ENCODE measurements at places on chromosomes 2 and 18.
A peak's percentile ranks its signal among the peaks of the same experiment; 100 is the strongest.

DNA sequence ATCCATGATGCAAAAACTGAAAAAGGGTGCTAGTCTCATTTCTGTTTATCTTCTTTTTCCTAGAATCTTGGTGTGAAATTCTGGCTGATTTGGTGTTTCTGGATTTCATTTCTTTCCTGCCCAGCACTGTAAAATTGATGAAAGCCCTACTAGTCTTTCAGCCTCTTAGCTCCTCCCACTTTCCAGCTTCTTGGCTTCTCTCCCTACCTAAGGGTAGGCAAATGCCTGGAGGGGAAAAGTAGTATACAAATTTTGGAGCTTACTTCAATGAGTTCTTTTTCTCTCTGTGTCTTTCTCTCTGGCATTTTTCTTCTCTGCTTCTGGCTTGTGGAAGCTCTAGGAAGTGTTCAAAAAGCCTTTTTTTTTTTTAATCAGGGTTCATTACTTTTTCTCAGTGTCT lies 160.5 kb downstream of the XIRP2 start:
- DNase-seq: no peak

GRCh38 chr2:105873721-105874120 lies 129.0 kb downstream of the NCK2 start:
- no peak for DNase-seq

DNA sequence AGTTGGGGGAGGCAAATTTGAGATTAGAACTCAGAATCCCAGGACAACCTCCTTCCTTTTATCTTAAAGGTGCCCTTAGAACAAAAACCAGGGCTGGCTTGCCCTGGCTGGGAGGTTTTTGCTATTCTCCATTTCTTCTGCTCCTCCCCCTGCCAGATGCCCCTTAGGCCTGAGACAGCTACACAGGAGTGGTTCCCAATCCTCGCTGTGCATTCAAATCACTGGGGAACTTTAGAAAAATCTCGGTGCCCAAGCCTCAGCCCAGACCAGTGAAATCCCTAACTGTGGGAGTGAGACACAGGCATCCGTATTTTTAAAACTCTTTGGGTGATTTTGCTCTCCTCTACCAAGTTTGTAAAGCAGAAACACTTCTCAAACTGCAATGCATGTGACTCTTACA lies 38.8 kb downstream of the LBH start:
- DNase-seq: no peak

DNA sequence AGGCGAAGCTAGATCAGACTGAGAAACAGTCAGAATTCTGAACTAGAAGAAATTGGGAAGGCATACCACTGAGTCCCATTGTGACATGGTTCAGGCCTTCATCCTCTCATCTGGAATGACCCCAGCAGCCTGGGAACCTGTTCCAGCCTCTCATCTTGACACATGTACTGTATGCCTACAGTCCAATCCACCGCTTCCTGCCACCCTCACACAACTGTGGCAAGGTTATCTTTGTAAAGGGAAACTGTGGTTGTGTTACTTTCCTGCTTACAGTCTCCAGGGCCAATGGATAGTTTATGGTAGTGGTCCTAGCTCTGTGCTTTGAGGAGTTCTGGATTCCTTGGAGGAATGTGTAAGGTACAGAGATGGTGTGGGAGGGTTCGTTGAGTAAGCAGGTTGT lies 296.9 kb upstream of the TRIB2 start:
- DNase-seq: no peak

DNA sequence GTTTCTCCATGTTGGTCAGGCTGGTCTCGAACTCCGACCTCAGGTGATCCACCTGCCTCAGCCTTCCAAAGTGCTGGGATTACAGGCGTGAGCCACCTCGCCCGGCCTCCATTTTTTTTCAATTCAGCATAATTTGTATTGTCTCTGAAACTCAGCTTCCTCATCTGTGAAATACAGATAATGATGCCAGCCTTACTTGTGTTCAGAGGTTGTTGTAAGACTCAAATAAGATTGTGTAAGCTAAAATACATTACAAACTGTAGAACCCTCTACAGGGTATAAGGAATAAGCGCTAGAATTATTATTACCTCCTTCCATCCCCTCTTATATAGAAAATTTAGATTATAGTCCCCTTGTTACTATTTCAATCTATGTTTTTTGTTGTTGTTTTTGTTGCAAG lies 24.8 kb upstream of the STARD7 start:
- DNase-seq: no peak

DNA sequence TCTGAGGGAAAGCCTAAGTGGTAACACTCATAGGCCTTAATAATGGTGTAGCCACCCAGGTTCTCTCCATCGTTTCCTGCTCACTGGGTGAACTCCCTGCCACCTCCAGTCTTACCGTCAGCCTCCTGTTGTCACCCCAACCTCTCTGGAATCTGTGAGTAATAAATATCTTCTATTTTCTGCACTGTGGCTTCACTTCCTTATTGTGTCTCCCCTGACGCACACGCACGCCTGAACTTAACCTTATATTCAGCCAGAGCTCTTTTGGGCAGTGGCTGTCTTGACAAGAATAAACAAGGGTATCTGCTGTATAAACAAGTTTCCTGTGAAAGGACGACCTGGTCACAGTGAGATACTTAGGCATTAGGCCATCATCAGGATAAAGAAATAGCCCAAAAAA lies 467.2 kb downstream of the SPAG16 start:
- no peak for DNase-seq

- no peak for DNase-seq
These were observed 90.9 kb upstream of the ID2 start for GRCh38 chr2:8590938-8591337.

DNA sequence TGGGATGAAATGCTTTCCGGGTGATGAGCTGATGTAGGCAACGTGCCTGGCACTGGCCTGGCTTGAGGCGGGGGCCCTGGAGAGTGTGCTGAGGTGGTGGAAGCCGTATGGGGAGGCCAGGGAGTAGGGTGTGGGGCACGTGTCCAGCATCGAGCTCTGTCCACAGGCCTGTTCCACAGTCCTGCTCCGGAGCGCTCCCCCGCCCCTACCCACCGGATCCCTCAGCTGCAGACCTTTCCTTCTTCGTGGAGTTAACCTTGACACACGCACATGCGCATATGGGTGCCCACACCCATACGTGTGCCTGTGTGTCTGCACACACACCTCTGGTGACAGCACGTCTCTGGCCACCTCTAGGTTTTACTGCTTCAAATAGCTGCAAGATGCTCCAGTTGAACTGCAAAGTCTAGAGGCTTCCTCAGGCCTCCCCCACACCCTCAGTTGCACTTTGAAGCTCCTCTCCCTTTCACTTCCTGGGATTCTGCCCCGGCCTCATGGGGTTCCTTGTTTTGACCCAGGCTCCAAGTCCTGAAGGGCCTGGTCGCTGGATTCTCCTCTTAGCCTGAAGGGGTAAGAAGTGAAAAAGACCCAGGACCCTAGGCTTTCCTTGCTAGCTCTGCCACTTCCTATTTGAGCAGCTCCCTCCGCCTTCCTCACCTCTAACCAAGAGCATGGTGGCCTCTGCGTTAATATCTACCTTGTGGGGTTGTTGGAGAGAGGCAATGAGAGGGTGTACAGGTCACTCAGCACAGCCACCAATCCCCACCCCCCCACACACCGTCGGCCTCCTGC lies 49.5 kb downstream of the INHBB start:
- DNase-seq: no peak

DNA sequence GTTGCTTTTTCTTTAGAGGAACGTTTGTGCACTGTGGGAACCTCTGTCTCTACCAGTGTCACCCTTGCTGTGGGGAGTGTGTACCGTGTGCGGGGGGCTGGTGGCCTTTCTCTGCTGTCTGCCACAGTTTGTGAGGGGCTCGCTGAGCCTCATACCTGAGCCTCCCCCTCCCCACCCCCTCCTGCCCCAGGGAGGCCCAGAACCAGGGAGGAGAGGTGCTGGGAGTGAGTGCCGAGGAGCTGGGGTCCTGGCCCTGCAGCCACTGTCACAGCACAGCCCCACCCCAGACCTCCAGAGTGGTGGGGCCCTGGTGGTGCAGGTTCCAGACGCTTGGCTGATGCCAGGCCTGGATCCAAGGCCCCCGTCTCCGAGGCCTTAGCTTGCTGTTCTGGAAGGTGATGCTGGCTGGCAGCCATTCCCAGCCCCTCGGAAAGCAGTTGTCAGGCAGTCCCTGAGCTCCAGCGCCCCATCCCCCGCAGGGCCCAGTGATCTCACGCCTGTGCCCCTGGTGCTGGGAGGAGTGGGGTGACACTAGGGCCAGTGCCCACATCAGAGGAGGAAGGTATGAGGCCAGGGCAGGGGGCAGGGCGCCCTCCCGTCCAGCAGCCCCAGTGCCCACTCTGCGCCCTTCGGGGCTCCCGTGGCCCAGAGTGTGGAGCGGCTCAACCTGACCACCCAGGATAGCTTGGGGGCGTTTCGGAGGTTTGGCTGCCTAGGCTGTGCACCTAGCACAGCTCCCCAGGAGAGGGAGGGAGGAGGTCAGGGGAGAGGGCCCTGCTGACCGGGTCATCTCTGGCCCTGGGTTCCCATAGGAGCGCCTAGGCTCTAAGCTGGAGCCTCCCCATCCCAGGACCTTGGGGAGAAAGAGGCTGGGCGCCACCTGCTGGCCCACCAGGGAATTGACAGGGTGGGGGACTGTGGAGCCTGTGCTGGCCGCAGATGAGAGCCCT lies 53.0 kb upstream of the ALPP start:
- peak; percentile 43 for DNase-seq

DNA sequence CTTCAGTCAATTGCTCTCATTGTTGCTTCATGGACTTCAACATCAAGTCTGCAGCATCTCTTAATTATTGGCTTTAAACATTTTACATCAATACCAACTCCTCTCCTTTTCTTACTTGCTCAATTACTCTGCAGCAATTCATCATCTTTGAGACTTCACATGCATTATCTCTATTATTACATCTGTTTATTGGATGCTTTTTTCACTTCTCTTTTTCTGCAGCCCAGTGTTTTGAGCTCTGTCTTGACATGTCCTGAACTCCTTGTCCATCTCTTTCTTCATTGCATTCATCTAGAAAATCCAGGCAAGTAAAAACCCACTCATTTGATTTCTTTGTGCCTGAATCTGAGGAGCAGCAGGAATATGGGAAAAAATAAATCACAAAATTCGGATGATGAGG lies 647.9 kb downstream of the PLCL1 start:
- DNase-seq: no peak

DNA sequence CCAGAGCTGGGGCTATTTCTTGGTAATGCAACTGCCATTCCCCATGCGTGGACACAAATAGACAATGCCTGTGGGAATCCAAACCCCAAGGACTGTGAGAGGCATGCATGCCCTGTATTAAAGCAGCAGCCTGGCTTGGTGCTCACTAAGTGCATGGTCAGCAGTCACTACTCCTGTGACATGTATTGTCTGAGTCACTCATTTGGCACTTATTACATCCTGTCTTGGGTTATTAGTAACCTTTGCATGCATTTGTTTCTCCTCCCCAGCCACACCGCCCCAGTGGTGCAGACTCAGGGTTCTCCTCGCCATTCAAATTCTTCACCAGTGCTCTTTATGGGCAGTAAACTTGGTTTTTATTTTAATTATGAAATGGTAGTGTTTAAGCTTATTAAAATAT lies 30.2 kb downstream of the PRKCE start:
- no peak for DNase-seq

- DNase-seq: no peak
These were observed 37.5 kb downstream of the TBC1D8 start for GRCh38 chr2:101113441-101114267.

GRCh38 chr2:39504790-39505335 lies 67.8 kb upstream of the MAP4K3 start:
- DNase-seq: no peak

DNA sequence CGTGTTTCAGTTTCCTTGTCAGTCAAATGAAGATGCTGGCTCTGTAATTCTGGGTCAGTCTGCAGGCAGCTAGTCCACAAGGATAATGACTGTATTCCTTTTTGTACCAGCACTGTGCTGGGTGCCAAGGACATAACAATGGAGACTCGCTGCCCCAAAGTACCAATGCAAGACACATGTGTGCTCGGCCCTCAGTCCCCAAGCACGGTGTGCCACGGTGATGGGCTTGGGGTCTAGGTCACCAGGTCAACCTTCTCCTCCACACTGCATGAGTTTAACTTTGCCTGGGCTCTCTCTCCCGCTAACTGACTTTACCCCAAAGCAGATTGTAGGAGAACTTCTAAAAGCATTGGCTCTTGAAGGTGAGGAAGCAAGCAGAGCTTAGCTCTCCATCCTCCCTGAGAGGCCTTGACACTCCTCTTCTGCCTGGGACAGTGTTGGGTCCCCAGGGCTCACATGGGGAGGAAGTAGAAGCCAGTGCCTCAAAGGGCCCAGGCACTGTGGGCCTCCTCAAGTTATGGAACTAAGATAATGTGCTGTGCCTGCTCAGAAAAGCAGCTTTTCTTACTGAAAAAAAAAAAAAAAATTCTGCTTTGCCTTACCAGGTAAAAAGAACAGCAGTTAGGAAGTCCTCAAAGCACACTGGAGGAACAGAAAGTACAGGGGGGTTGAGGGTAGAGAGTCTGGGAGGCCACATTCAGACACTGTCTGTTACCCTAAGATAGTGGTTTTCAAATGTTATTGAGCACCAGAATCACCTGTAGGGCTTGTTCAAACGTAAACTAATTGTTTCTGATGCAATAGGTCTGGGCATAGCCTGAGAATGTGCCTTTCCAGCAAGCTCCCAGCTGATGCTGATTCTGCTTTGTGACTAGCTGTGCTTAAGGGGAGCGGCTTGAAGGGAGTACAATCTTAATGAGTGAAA lies 276.4 kb upstream of the CXCR4 start:
- DNase-seq: no peak

GRCh38 chr2:174617120-174617519 lies 19.5 kb upstream of the WIPF1 start:
- DNase-seq: no peak
